Activated naive CD8-positive, alpha-beta T cell treated with anti-CD3 and anti-CD28 coated beads, Interleukin-2, amount 50 U/mL, for 16 hours (primary cell): ENCODE measurements at places on chromosomes 1 and 21.

DNA sequence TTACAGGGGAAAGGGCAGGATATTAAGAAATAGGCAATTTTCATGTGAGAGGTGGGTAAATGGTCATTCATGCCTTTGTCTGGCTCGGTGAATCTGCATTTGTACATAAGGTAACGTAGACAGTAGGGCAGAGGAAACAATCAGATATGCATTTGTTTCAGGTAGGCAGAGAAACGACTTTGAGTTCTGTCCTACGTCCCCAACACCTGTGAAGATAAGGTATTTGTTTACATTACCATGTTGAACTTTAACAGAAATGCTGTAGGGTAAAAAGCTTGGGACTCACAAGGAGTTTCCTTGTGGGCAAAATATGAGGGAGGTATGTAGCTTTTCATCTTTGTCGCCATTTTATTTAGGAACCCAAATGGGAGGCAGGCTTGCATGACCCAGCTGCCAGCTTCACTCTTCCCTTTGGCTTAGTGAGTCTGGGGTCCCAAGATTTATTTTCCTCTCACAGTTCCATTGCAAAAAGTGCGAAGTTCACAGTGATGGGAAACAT, 31.4 kb downstream of the B3GALT5 start:
- DNase-seq = no peak

- no peak for DNase-seq
Measured at GRCh38 chr1:15723631-15724246, 12.3 kb upstream of the SLC25A34 start.

GRCh38 chr21:16900685-16901084, 612.2 kb upstream of the CXADR start:
- DNase-seq = no peak

- DNase-seq = no peak
Measured at GRCh38 chr1:25624156-25624555, 7.6 kb downstream of the MAN1C1 start.

DNA sequence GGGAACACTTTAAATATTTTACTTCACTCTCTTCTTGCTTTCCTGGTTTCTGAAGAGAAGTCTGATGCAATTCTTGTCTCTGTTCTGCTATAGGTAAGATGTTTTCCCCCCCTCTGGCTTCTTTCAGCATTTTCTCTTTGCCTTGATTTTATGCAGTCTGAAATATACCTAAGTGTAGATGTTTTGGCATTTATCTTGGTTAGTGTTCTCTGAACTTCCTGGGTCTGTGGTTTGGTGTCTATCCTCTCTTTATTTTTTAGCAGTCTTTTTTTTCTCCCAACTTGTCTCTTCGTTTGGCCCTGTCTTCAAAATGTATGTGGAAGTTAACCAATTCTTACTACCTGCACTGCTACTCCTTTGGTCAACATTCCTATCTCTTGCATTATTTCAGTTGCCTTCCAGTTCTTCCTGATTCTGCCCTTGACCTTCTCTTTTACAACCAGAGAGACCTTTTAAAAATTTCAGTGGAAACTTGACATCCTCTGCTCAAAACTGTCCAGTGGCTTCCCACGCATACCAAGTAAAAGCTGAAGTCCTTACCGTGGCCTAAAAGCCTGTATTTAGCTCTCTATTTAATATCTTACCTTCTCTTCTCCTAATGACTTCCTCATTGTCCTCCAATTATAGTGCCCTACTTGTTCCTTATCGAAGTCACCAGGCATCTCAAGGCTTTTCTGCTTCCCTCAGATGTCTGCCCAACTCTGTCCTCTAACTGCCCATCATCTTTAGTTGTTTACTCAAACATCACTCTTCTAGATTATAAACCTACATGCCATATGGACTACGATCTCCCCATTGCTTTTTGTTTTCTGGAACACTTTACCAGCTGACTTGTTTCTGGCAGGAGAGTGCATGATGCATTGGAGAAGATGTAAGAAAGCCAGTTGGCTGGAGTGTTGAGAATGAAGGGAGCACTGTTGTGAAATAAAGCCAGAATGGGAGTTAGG, 40.9 kb downstream of the RAP1A start:
- DNase-seq = no peak

DNA sequence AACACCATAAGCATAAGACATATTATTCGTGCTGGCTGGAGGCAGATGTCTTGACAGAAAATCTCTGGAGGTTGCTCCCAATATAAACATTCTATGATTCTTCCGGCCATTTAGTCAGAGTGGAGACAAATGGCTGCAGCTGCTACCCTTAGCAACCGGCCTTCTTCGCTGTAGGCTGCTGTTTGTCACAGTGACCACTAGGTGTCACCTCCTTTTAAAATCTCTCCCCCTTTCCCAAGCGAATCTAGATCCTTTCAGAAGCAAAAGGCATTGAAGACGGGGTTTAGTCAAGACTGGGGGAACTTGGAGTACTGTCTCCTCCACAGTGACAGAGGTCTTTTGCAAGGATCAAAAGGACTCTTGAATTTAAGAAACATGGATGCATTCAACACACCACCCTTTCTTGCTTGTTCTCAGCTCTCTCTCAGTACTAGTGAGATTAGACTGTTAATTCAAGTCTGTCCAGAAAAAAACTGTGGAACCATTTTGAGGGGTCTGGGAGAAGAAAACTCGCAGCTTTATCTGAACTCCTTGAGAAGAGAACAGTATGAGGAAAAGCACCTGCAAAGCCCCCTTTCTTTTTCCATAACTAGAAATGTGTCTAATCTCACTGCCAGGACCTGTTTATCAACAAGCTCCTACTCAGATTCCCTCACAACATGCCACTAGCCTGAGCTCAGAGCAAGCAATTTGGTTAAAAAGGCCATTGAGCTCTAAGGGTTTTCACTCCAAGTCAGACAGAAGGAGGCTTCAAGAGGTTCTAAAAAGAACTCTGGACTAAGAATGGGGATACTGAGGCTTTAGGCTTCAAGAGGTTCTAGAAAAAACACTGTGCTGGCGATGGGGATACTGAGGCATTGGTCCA, 408.3 kb upstream of the PLXNA2 start:
- DNase-seq = no peak

GRCh38 chr1:26290122-26290881, 10.4 kb downstream of the SH3BGRL3 start:
- no peak for DNase-seq

DNA sequence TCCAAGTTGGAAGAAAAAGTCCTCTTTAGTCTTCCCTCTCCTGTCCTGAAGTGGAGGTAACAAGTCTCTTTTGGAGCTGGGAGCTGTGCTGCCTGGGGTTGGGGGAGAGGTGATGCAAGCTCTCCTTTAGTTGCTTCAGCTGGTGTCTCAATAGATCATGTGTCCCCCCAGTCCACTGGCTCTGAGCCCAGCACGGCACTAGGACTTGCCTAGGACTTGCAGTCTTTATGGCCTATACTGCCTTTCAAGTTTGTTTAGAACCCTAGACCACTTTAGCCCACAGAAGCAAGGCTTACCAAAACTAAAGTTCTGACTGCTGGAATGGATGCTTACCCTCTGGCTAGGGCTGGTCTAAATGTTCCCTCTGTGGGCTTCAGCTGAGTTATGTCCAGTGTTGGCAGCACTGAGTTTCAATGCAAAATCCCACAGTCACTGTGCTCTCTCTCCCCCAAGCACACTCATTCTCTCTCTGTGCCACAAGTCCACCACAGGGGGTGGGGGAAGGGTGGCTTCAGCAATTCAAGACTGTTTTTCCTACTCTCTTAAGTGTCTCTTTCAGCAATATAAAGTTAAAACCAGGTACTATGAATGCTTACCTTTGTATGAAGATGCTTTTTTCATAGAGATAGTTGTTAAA, 185.0 kb downstream of the DNAH14 start:
- DNase-seq = no peak

- DNase-seq = no peak
Measured at GRCh38 chr1:147479864-147480564, 61.3 kb upstream of the BCL9 start.

GRCh38 chr1:10252508-10252907, 42.1 kb downstream of the KIF1B start:
- no peak for DNase-seq

DNA sequence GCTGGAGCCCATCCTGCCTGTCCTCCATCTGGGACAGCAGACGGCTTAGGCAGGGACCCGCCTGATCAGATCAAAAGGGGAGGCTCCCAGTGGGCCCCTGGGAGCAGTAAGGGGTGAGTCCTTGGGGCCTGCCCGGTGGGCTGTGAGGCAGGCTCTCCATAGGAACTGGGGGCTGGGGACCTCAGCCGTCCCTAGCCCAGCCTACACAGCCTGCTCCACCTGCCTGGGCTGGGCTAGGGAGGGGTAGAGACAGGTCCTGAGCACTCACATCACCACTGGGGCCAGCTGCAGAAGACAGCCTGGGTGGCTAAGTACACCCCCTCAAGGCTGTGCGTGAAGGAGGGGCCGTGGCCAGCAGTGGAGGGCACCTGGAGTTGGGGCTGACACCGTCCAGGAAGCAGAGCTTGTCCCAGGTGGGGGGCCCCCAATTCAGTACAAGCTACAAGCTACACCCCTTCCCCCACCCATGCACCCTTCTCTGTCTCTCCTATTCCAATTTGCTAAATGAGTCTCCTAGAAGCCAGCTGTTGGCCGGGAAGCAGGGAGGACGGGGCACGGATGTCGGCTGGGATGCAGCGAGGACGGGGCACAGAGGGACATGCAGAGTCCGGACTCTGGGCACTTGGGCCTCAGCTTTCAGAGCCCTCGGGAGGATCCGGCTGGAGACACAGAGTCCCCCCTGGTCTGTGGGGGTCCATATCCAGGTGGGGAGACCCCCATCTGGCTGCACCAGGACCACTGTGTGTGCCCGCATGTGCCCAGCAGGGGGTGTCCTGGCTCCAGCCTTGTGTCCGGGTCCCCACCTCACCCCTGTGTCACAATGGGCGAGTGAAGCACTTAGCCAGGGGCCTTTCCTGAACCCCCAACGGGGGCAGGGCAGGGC, 1.7 kb downstream of the ISG15 start:
- DNase-seq = no peak

DNA sequence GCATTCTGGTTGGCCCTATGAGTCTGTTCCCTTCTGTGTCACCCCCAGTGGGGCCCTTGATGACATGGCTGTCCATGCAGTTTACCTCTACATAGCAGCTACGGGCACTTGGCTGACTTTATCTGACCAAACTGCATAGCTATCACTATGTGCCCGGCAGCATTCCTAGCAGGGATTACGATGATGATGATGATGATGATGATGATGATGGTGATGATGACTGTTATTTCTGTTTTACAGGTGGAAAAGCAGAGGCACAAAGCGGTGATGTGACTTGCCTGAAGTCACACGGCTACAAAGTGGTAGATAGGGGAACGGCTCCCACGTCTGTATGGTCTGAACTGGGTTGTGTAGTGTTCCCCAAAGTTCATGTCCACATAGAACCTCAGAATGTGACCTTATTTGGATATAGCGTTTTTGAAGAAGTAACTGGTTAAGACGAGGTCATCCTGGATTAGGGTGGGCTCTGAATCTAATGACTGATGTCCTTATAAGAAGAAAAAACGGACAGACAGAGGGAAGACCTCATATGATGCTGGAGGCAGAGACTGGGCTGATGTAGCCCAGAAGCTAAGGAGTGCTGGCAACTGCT, 57.6 kb downstream of the RUNX1 start:
- DNase-seq = no peak

GRCh38 chr1:109482791-109483671, 674 bp upstream of the ATXN7L2 start:
- no peak for DNase-seq

DNA sequence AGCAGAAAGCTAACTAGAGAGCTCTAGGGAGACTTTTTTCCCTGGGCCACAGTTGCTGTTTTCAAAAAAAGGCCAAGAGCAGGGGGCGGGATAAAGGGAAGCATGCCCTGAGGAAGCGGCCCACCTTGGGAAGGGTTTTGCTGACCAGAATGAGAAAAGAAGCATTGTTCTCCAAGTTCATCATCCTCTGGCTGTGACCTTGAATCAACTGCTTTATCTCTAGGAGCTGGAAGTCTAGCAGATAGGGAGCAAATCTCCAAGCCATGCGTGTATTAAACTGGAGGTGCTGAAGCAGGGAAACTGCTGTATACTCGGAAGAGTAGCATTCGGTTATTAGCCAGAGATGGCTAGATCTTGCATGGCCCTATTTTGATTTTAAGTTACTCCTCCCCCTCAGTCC, 64.8 kb downstream of the ATP2B4 start:
- no peak for DNase-seq

GRCh38 chr1:146036965-146037646, 15.6 kb upstream of the HJV start:
- peak; percentile 51 for DNase-seq

DNA sequence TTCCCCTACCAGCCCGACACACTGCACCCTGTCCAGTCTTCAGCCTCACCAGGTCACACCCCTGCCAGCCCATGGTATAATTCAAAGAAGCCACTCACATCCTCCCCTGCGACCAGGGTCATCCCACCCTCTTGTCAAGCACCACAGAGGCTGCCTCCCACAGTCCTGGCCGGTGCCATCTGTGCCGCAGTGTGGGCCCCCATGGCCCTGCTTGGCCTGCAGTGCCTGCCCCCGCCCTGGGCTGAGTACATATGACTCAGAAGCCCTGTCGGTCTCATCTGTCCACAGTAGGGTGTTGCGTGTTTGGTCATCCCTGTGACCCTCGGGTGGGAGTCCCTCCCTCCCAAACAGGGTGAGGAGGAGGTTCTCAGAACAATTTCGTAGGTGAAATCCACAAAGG, 190.8 kb upstream of the AJAP1 start:
- DNase-seq = no peak

- no peak for DNase-seq
Measured at GRCh38 chr1:18794051-18794450, 65.4 kb downstream of the TAS1R2 start.

DNA sequence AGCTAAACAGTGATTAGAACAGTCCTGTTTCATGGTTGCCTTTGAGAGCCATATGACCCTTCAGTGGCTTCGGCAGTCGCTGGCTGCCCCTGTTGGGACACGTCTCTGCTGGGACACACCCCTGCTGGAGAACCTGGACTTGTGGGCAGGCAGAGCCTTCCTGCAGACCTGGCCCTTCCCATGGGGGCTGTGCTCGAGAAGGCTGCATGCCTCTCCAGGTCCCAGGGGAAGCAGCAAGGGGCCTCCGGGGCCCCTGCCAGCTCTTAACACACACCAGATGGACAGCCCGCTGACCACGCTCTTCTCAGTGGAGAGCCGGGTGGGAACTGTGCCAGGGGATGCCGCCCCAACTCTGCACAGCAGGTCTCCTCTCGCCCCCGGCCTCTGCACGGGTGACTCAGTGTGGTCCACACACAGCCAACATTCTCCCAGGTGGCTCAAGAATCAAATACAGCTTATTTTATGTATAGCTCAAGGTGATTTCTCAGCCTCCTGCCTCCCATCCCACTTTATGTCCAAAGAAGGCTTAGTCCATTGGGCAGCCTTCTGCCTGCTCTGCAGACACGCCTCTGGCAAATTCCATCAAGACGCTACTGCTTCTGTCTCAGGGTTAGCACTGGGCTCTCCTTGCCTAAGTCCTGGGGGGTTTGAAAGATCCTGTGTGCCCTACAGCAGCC, 450.8 kb downstream of the KIF26B start:
- DNase-seq = no peak

DNA sequence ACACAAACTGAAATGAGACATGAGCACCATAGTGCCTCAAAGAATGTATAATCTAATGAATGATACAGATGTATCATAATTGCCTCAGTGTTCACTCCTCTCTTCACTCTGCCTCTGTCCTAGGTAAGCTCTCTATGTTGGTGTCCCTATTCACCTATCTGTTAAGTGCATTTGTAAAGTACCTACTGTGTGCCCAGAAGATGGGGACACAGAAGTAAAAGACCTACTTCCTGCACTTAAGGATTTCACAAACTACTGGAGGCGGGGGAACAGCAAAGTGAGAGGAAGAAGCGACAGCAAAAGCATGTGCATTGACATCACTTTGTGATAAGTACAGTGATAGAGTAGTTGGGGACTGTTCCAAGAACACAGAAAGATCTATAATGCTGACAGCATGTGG, 18.1 kb downstream of the RD3 start:
- DNase-seq = no peak

- no peak for DNase-seq
Measured at GRCh38 chr1:158939180-158939579, 7.8 kb downstream of the PYHIN1 start.
